ENCODE measurements at places on chromosomes 13 and 19. TPM values are rescaled to one million over a fixed set of nuclear protein-coding genes. Genes with fewer than 3 reads are reported as not detected.

The BCAM gene
- 29.6 TPM for total RNA-seq

The PSG7 gene
- not detected for total RNA-seq

The UQCRFS1 gene
- total RNA-seq = 29.9 TPM

The DLL3 gene
- 4.7 TPM for total RNA-seq

The TPTE2 gene
- 0.29 TPM for total RNA-seq

Measured in kidney epithelial cell (primary cell).